ENCODE measurements at places on chromosomes 12 and 14.

- peak; percentile 43 for DNase-seq
Observed at GRCh38 chr14:69574263-69574953, at the start of gene CCDC177. Gene CCDC177 (minus strand): TSS chr14:69574871. CDS start chr14:69573622, 1,249 bp downstream.

DNA sequence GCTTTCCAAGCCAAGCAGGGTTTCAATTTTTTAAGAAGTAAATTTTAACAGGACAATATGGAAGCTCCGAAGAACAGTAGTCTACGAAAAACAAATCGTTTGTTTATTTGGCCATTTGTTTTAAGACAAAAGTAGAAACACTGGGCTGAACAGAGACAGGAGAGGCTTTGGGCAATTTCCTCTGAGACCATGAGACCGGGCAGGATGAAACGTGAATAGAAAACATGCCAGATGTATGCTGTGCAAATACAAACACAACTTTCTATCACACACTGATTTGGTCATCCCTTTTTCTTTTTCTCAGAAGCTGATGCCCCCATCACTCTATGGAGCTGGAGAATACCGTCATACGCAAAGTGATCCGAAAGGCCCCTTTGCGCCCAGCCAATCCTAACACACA, 1111.1 kb downstream of the BCL11B start:
- no peak for DNase-seq

- DNase-seq: no peak
Observed at GRCh38 chr12:24227551-24227950, 278.1 kb upstream of the SOX5 start.

DNA sequence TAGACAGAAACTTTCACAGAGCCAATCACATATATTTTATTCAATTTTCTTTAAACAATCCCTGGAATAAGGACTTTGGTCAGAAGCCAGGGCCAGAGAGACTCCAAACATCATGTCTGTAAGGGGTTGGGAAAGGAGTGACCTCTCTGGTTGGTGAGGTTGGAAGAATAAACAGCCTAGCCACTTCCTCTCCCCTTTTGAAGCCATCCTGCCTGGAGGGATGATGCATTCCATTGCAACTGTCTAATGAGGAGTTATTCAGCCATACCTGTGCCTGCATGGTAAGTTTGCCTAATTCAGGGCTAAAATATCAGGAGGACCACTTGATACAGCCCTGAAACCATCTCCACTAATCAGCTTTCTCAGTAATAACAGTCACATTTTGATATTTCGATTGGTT, 299.8 kb downstream of the KCNH5 start:
- DNase-seq: no peak

GRCh38 chr14:24991821-24992220, 58.1 kb downstream of the STXBP6 start:
- DNase-seq: no peak

DNA sequence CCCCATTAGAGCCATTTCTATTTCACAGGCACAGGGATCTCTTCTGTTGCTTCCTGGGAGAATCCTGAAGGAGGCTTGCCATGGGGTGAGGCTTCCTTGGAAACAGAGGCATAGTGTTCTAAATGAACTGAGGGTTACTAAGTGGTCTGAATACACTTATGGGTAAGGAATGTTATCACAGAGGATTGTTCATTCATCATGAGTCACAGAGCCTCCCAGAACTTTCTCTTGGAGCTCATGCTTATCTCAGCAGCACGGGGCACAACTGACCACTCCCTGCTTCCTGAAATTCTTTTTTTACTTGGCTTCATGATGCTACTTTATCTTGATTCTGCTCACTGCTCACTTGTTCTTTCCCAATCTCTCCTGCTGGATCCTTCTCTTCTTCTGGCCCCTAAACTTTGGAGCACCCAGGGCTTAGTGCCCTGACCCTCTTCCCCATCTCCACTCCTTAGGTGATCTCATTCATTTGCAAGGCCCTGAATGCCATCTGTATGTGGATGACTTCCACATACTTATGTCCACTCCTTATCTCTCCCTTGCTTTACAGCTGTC, 57.9 kb downstream of the ANO6 start:
- DNase-seq: peak; percentile 48

DNA sequence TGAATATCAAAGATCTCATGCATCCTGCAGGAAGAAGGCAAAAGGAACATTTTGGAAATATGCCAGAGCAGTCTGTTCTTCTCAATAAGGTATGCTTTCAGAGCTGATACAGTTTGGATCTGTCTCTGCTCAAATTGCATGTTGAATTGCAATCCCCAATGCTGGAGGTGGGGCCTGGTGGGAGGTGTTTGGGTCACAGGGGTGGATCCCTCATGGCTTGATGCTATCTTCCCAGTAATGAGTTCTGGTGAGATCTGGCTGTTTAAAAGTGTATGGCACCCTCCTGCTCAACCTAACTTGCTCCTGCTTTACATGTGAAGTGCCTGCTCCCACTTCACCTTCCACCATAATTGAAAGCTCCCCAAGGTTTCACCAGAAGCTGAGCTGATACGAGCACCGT, 76.6 kb downstream of the RIN3 start:
- no peak for DNase-seq

DNA sequence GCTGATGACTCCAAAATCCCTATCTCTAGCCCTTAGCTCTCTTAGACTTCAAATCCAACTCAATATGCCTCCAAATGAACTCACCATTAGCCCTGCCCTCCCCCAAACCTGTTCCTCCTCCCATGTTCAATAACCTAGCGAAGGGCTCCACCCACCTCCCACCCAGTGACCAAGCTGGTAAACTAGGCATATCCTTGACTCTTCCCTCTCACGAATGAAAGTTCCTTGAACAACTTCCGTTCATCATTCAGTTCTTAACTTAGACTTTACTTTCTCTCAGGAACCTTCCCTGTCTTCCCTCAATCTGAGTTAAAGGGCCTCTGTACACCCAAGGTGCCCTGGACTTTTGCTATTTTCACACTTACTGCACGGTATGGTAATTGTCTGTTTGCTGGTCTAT, 1.9 kb upstream of the KLHDC1 start:
- no peak for DNase-seq

GRCh38 chr14:62185078-62185477, 422.9 kb downstream of the SNAPC1 start:
- no peak for DNase-seq

DNA sequence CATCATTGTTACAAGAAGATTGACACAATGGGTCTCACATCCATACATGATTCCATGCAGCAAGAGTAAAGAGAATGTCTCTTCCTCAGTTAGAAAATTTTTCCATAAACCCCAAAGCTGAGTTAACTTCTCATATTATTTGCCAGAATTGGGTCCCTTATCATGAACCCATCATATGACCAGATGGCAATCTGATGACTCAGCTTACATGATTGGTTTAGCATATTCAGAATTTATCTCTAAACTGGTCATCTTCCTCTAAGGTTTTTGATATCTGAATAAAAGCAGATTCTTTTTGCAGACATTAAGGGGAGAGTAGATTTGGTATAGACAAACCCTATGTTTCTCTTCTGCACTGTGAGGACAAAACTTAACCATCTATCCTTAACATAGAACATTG, 174.9 kb downstream of the PIK3C2G start:
- DNase-seq: no peak

GRCh38 chr12:50557421-50557820, 52.6 kb downstream of the DIP2B start:
- no peak for DNase-seq

DNA sequence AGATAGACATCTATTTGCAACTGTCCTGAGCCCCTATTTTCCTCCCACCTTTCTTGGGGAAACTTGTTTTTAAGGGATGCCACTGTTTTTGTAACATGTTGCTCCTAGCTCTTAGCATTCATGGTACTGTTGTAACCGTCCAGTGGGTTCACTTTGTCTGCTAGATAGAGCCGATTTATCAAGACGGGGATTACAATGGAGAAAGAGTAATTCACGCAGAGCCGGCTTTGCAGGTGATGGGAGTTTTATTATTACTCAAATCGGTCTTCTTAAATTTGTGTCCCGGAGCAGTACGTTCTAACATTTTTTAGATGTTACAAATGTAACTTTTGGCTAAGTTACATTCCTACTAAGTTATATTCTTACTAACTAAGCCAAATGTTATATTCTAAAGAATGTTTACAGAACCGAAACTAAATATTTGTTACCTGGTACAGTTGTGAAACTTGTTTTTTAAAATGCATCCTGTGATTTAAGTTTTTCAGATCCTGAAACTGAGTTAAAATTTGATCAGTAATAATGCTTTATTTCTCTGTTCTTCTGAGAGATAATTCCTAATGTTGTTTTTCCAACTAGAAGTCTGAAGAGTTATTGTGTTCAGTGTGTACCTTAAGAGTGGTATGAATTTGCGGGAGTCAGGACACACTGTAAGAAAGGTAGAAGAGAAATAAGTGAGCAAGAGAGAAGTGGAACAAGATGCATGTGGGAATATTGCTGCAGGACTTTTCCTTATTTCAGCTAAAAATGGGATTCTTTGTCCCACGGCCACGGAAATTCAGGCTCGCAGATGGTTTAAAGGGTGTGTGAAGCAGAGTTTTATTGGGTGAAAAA, 20.6 kb upstream of the CLEC2D start:
- DNase-seq: no peak

DNA sequence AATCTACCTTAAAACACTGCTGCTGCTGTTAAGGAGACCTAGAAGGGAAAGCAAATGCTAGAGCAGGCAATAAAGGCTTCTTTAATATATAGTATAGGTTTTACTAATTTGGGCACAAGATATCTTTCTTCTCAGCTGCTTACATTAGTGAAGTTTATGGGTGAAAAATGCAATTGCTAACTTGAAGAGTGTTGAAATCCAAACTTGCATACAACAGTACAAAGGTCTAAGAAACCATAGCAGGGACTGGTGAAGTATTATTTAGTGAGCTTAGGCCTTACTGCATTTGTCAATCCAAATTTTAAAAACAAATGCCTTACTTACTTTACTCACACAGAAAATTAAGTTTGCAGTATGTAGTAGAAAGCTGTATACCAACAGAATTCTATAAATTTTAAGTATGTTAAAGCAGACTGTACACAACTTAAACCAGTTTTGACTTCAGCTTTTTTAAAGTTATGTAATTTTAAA, 1.4 kb upstream of the AP4S1 start:
- no peak for DNase-seq

- DNase-seq: peak; percentile 17
Observed at GRCh38 chr12:127925971-127926370, 341.0 kb upstream of the TMEM132C start.

DNA sequence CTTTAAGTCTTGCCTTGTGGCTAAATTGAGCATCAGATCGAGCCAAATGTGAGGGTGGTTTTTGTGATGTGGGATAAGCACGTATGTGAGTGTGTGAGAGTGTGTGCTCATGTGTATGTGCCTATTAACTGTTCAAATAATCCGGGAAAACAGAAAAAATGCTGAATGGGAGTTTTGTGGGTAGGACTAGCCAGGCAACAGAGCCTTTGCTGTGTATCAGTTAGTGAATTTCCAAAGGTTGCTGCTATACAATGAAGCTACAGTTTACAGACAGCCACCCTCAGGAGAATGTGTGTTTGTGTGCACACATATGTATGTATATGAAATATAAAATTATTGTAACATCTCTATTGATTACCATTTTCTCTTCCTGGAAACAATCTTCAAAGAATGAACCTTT, 154.0 kb downstream of the SOX5 start:
- no peak for DNase-seq

DNA sequence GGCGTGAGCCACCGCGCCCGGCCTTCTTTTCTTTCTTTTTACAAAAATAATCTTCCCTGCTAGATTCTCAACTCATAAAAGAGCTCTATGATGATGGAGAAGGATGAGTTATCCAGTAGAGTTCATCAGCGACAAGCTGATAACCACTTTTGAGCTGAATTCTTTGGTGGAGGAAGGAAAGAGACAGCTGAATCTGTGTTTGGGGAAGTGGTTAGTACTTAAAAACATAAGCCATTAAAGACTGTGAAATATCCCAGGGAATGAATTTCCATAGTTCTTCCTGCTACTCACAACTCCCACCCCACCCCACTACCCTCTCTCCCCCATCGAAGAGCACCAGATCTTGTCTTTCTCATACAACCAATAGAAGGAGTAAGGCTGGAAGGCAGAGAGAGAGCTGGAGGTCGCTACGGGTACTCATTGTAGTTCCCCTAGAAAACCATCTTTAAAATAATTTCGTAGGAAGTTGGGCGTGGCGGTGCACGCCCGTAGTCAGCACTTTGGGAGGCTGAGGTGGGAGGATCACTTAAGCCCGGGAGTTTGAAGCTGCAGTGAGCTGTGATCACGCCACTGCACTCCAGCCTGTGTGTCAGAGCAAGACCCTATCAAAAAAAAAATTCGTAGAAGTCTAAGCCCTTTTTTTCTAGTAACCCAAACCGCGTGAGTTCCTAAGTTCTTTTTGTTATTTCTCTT, 647 bp upstream of the ESPL1 start:
- no peak for DNase-seq

DNA sequence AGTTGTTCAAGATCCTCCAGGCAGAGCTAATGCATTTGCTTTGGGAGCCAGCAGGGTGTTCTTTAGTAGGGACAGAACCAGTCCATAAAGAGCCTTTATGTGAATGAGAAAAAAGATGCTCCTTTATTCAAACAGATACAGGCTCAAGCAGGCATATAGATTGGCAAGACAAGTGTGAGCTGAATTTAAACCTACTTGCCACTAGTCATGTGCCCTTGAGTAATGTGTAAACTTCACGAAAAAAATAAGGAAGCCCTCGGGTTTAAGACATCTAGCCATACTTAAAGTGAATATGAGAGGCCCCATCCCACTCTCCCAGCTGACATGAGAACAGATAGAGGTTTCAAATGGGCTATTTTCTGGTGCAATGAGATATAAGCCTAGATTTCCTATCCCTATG, 43.1 kb upstream of the STRAP start:
- no peak for DNase-seq

DNA sequence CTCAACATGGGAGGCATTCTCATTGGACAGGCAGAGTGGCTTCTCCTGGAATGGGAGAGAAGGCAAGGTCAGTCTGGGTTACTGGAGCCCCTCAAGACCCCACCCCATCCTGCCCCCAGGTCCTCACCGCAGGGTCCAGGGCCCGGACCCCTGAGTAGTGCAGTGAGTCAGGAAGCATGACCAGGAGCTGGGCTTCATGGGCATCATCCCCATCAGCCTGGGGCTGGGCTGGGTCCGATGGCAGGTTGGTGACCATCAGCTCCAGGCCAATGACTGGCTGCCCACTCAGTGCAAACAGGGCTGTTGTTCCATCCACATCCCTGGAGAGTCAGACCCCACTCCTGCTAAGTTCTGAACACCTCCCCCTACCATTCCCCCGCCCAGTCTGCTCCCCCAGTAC, 13.1 kb downstream of the ITGA7 start:
- no peak for DNase-seq

Data from NCI-H460 (cell line).